ENCODE measurements at places on chromosomes 16 and 17.

DNA sequence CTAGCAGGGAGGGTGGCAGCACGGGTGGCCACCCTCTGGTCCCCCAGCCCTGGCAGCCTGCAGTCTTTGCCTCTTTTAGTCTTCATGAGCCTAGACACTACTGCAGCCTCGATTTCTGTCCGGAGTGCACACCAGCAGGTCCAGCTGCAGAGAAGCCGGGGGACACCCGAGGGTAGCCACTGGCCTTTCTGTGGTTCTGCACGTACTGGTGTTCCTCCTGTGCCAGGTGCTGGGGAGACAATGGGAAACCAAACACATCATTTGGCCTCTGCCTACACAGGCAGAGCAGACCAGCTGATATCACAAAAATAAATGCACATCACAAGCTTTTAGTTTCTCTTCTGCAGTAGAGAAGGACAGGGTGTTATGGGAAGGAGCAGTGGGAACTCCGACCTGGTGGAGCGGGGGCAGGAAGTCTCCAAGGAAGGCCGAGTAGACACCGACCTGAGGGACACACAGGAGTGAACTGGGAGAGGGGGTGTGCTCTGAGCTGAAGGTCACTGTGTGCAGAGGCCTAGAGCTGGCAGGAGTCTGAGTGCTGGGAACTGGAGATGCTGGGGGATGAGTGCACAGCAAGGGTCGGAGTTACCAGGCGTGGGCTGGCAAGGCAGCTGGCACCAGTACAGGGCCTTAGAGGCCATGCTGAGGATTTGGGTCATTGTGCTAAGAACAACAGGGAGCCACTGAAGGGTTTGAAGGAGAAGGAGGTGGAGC is 23.1 kb downstream of the GPT2 start:
- DNase-seq = no peak

- no peak for DNase-seq
These were observed 321.2 kb downstream of the ABCC12 start for GRCh38 chr16:47834485-47835024.

DNA sequence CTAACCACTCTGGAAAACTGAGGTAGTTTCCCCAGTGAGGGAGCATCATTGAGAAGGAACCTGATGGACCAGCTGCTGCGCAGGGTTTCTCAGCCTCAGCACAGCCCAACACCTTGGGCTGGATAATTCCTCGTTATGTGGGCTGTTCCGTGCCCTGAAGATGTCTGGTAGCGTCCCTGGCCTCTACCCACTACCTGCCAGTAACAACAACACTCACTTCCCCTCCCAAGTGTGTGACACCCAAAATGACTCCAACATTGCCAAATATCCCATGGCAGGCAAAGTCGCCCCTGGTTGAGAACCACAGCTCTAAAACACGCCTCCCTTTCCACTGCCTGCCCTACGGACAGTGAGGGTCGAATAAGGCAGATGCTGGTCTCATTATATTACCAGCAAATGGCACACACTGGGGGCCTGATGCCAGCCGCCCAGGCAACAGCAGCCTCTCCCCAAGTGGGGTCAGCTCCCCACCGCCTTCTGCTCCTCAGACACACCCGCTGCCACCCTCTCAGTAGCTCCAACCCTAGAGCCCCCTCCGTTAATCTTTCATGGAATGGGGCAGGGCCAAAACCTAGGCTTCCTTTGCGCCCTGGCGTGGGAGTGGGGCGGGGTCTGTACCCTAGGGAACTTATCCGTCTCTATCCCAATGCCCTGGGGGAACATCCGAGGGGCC is 1.0 kb downstream of the RHBDF2 start:
- no peak for DNase-seq

DNA sequence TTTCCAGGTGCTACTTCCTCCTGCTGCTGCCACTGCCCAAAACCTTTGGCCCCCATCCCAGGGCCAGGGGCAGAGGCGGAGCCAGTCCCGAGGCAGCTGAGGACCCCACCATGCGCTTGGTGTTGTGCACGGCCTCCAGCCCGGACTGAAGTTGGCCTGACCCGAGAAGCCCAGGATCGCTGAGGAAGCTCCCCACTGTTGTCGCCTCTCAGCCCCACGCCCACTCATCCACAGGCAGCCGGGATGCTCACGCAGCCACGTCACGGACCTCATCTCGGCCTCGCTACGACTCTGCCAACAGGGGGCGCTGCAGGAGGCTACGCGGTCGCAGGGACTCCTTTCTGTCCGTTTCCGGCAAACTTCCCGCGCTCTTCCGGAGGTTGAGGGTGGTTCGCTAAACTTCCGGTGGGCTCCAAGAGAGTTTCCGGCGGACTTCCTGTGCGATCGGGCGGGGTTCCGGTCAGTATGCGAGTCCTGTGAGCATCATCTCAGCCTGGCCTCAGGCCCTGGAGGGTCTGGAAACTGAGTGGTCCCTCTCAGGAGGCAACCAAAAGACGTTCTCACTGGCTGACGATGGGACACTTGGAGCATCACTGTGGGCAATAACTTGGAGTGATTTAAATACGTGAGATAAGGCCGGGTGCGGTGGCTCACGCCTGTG is 12.4 kb downstream of the ZG16B start:
- DNase-seq = no peak

- DNase-seq = peak; percentile 90
These were observed 11.7 kb upstream of the SLC47A2 start for GRCh38 chr17:19728084-19728495.

- DNase-seq = no peak
These were observed 8.3 kb upstream of the CDH3 start for GRCh38 chr16:68636818-68637217.

GRCh38 chr17:63439687-63440086 is 6.4 kb downstream of the CYB561 start:
- no peak for DNase-seq

- DNase-seq = no peak
These were observed 218.5 kb upstream of the RPL38 start for GRCh38 chr17:73984941-73985340.

- DNase-seq = no peak
These were observed 770.8 kb upstream of the SOX9 start for GRCh38 chr17:71349908-71350600.

GRCh38 chr17:57210972-57211411 is 45.3 kb upstream of the MSI2 start:
- no peak for DNase-seq

DNA sequence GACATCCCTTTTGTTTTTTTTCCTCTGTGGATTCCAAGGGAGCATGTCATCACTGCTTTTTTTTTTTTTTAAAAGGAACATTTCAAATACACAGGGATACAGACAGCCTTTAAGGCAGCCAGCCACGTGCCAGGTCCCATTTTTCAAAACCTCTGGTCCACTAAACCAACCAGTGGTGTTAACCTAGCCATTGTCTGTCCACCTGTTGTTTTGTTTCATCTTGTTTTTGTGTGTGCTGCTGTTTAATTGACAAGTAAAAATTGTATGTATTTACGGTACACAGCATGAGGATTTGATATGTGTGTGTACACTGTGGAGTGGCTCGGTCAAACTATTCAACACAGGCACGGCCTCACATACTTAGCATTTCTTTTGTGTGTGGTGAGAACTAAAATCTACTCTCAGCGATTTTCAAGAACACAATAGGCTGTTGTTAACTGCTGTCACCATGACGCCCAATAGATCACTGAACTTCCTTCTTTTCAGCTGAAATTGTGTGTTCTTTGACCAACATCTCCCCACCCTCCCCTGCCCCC is 19.2 kb downstream of the TMEM114 start:
- no peak for DNase-seq

GRCh38 chr16:86462334-86463084 is 47.8 kb upstream of the FOXF1 start:
- DNase-seq = no peak

DNA sequence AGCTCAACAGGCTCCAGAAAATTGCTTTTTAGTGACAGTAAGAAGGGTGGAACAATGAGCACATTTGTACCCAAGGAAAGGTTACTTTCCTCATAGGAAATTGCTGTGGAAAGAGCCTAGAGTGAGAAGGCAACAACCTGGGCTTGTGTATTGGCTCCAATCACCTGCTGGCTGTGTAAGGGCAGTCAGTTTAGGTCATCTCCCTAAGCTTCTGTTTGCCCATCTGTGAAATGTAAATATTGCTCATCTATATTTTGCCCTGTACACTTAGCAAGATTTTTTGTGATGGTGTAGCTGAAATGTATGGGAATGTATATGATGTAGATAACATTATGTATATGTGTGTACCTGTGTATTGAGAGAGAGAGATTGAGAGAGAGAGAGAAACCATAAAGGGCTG is 225.2 kb upstream of the MPHOSPH6 start:
- DNase-seq = no peak

DNA sequence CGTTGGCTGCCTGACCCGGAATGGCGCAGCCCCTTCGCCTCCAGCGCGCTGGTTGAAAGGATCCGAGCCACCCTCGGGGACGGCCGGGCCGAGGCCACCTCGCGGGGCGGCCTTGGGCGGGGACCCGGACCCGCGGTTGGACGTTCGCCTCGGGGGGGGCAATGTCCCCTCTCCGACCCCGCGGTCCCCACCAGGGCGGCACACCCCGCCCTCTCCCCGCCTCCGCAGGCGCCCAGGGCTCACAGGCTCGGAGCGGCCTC is 1.0 kb upstream of the SOX8 start:
- DNase-seq = no peak

DNA sequence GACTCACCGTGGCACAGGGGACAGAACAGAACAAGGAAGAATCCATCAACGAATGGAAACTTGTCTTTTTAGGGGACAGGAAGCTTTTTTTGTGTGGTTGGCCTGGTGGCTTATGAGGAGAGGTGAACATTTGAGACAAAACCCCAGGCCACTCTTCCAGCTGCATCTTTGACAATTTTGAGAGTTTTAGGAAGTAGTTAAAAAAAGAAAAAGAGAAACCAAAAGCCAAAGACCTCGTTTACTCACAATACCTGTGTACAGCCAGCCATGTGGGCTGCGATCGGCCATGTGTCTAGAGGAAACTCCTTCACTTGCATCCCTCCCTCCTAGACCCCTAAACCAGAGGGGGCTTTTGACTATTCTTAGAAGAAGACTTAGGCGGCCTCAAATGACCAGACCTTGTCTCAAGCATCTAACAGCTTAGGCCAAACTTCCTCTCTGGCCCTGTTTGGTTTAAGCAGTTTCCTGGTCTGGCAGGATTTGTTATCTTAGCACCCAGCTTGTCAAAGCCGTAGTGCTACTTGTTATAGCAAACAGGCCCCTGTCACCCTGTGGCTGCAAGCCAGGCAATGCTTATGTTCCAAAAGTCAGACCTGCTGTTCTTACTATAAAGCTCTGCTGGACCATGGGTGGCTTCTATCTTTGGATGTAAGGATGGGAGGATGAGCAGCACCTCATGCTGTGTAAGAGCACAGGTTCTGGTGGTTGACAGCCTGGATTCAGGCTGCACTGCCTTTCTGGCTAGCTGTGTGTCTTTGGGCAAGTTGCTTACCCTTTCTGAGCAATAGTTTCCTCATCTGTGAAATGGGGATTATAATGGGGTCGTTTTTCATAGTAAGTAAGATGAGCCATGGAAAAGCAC is 17.7 kb downstream of the KSR1 start:
- no peak for DNase-seq

- no peak for DNase-seq
These were observed 56.6 kb downstream of the LYRM1 start for GRCh38 chr16:20957153-20957552.

DNA sequence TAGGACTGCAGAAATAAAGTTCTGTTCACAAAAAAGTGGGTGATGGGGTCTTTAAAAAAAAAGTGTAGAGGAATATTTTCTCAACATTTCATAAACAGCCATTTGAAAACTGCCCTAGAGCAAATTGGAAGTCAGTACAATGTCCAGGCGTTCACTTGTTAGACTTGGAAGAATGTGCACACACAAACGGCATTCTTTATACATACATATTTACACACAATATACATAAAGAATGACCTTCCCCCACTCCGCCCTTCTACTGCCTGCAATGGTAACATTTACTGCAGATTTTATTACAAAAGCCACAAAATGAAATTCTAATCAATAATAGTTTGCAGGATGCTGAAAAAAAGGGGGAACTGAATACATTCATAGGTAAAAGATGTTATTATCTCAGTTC is 103.4 kb upstream of the TOX3 start:
- DNase-seq = no peak

GRCh38 chr16:70433458-70434103 is 5.3 kb downstream of the ST3GAL2 start:
- DNase-seq = no peak

GRCh38 chr17:76682296-76682695 is 28.5 kb downstream of the MXRA7 start:
- DNase-seq = no peak

- no peak for DNase-seq
These were observed 32.5 kb upstream of the HS3ST2 start for GRCh38 chr16:22781480-22781879.

DNA sequence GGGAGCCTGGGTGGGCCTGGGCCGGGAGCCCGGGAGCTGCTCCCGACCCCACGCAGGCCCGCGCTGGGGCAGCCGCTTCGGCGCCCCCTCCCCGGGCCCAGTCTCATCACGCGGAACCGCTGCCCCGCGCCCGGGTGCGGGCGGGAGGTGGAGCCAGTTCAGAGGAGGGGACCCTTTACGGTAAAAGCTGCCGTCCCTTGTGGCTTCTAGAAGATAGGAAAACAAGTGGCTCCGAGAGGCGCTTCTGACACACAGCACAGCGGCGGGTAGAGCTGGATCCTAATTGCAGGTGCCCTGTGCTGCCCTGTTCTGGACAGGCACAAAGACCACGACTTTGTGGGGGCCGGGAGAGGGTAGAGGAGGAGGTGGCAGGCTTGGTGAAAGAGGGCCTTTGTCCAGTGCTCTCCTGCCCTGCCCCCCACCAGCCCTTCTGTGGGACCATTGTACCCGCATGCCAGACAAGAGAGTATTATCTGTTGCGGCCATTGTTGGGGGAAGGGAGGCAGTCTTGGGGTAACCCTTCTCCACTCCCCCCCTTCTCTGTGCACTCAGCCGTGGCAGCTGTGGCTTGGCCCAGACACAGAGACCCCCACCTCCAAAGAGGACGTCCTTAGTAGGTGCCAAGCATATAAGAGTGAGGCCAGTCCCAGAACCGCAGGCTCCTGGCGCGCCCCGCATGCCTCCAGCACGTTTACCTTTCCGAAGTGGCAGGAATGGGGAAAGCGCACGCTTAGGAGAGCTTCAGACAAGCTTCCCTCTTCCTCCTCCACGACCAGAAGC is 736 bp downstream of the CNP start:
- DNase-seq = no peak

GRCh38 chr17:7794075-7794663 is 39.8 kb upstream of the KDM6B start:
- no peak for DNase-seq

GRCh38 chr16:49349446-49350168 is 24.0 kb upstream of the C16orf78 start:
- no peak for DNase-seq

GRCh38 chr17:7041607-7042500 is 2.0 kb downstream of the SLC16A11 start:
- DNase-seq = no peak

GRCh38 chr17:82961366-82962162 is 117.8 kb upstream of the METRNL start:
- no peak for DNase-seq
